NCI-H2029 (cell line): ENCODE measurements at places on chromosomes 7 and 10.

GRCh38 chr10:70807556-70807955 is 8.2 kb upstream of the SGPL1 start:
- no peak for DNase-seq

GRCh38 chr7:107994421-107995030 is 8.4 kb downstream of the LAMB1 start:
- DNase-seq: no peak

DNA sequence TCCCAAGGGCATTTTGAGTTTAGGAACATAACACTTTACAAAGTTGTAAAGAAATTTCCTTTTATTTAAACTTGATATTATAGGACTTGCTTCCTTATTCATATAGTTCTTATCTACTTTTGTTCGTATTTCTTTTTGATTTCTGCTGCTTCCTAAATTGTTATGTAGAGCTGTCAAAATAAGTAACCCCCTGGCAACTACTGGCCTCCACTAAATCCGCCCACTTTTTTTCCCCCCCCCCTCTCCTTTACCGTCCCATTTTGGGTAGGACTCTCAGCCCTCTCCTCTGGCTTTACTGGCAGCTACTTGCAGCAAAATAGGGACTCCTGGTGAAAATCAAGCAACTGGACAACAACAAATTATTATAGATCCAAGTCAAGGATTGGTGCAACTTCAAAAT is 1.1 kb downstream of the SP4 start:
- DNase-seq: no peak

DNA sequence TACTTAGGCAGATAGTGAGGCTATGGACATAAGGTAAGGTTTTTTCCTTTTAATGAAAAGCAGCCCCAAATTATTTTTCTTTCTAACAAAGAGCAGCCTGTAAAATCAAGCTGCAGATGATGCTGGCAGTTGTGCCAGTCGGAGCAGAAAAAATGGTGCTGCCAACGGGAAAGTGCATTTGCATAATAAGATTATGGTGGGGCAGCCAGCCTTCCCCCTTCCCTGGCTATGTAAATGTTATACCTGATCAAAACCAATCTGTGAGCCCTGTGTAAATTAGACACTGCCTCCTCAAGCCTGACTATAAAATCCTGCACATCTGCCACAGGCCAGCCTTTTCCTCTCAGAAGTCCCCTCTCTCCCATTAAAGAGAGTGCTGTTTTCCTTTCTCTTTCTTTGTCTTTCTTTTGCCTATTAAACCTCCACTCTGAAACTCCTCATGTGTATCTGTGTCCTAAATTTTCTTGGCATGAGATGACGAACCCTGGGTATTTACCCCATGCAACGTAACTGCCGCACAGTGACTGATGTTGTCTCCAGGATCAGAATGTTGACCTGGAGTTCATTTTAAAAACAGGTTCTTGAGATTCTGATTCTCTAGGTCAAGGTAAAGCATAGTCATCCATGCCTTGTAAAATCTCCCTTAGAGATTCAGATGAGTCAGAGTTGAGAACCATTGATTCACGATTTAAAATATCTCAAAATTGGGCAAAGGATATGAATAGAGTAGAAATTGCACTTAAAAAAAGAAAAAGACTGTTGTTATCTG is 167.3 kb upstream of the C1GALT1 start:
- DNase-seq: no peak

DNA sequence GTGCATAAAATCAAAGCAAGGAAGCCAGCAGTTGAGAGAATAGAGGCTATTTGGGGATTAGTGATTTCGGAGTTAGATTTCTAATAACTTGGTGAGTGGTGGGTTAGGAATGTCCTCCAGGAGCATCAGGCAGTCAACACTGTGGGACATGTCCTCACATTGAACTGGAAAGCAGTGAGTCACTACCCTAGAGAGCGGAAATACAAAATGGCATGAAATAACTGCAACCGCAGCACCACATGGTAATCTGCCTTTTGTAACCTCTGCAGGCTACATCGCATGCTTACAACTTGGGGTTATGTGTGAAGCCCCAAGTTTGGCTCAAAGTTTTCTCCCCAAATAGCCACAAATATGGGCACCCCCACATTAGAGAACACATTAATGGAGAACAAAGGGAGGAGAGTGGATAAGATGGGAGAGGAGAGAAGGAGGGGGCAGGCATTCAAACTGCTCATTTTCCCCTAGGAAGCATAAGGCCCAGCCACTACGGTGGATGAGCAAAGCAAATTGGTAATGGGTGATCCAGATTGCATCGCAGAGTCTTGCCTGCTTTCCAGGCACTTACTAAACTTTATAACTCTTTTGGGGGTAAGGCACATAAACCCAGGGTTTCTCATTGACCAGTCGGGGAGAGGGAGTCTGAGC is 22.0 kb upstream of the SLF2 start:
- no peak for DNase-seq

DNA sequence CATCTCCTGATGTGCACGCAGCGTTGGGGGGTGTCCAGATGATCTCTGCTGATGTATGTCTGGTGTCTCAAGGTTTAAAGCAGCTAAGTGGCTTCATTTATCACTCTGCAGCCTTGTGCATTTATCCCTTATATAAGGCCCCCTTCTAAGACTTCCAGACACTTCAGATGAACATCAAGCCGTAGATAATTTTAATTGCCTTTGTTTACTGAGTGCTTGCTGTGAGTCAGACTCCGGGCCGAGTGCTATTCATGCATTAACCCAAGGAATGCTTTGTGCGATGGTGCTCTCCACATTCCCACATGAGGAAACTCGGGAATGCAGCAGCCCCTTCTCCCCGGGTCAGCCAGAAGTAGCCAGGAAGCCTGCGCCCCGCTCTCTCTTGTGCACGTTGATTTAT is 328.6 kb upstream of the COBL start:
- DNase-seq: no peak
